ENCODE measurements at places on chromosomes 2 and 18. TPM values are rescaled to one million over a fixed set of nuclear protein-coding genes. Genes with fewer than 3 reads are reported as not detected.

DNA sequence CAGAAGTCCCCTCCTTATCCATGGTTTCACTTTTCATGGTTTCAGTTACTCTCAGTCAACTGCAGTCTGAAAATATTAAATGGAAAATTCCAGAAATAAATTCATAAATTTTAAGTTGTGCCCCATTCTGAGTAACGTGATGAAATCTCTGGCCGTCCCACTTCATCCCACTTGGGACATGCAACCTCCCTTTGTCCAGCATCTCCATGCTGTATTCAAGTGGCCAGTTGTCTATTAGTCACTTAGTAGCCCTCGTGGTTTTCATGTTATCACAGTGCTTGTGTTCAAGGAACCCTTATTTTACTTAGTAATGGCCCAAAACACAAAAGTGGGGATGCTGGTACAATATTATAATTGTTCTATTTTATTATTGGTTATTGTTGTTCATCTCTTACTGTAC, 18.0 kb upstream of the DAPL1 start:
- no peak for DNase-seq

GRCh38 chr2:3121601-3122000, 256.0 kb downstream of the EIPR1 start:
- DNase-seq, result no peak

Gene SLC9A2
- 0.80 TPM for total RNA-seq

Gene PARD3B
- 0.16 TPM for total RNA-seq

- DNase-seq, result no peak
These were observed 279.2 kb downstream of the ALPK2 start for GRCh38 chr18:58349650-58350049.

Gene WNT10A
- 20.6 TPM for total RNA-seq

GRCh38 chr2:182541268-182541667, 114.4 kb upstream of the PDE1A start:
- no peak for DNase-seq

- DNase-seq, result no peak
These were observed 24.8 kb upstream of the GNAL start for GRCh38 chr18:11664286-11664685.

- DNase-seq, result no peak
These were observed 98.6 kb downstream of the ACTR2 start for GRCh38 chr2:65326276-65326675.

Gene CCDC148
- total RNA-seq, result not detected

DNA sequence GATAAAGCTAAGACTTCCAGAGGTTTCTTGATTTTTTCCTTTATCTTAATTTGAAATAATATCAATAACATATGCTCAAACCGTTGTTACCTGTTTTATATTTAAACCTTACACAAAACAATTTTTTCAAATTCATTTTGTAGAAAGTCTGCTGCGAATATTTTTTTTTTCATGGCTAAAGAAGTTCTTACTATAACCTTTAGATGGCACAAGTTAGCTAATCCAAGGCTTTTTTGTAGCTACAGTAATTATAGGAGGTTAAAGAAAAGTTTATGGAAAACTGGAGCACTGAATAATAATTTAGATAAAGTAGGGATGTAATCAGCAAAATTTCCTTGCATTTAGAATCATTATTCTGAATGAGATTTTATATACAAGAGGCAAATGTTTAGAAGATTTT, 78.0 kb upstream of the PNPT1 start:
- no peak for DNase-seq

DNA sequence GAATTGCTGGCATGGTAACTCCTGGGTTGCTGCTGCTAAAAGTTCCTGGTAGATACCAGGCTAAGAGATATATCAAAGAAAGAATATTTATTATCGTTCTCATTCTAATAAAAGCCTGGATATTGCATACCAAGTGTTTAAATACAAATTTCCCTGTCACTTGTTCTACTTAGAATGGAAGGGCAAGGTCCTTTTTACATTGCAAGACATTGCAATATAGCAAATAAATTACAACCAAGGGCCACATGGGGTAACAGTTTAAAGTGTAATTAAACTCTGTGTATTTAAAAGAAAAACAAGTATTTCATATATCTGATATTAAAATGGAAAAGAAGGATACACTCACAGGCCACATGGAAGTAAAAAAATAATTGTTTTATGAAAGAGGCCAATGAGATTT, 16.2 kb downstream of the PDE11A start:
- no peak for DNase-seq

Gene SRD5A2
- not detected for total RNA-seq

DNA sequence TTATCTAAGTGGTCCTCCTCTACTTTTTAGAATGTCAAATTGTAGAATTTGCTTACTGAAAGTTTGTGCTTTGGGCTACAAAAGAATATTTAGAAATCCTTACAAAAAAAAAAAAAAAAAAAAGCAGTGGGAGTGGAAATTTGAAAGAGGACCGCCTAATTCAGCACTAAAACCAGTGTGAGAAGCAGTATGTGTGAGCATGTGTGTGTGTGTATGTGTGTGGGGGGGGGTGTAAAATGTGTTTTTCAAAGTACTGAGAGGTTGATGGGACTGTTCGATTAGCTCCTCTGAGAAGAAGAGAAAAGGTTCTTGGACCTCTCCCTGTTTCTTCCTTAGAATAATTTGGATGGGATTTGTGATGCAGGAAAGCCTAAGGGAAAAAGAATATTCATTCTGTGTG, at the start of gene VIT:
Gene VIT, plus strand, starts transcription at position 175 of the 400 bp plus-strand sequence. CDS start 19,664 bp downstream, outside the sequence.
- no peak for DNase-seq

- no peak for DNase-seq
These were observed 18.4 kb upstream of the TCF7L1 start for GRCh38 chr2:85114586-85115330.

Gene PTPN18
- 43.1 TPM for total RNA-seq

Gene GALNT14
- total RNA-seq, result 5.6 TPM

DNA sequence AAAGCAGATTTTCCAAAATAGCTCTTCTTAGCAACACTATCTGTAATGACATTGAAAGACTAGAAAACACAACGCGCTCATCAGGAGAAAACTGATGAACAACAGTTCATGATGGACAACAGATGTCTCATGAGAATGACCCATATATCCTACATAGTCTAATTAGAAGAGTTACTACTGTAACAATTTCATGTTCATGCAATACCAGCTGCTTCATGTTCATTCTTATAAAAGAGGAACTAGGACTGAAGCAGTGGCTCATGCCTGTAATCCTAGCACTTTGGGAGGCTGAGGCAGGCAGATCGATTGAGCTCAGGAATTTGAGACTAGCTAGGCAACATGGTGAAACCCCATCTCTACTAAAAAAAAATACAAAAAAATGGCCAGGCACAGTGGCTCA, 22.7 kb downstream of the TRAPPC8 start:
- DNase-seq, result no peak

GRCh38 chr2:159961037-159961436, 101.4 kb downstream of the PLA2R1 start:
- no peak for DNase-seq

DNA sequence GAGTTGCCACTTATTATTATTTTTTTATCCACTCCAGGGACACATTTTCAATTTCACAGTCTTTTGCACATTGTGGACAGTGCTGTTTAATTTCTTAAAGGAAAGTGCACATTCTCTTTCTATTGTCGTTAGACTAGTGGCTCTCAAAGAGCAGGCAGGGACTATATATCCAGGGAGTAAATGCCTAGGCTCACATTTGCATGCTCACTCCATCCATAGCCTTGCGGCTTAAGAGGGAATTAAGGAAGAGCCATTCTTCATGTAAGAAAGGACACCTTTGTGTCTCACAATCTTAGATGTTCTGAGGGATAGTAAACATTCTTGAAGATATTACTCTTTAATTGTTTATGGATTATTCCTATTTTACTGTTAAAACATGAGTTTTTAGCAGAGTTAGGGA, 70.8 kb downstream of the FIGN start:
- DNase-seq, result no peak

- no peak for DNase-seq
These were observed 116.4 kb downstream of the PLB1 start for GRCh38 chr2:28612131-28612812.

- DNase-seq, result no peak
These were observed 2.4 kb upstream of the VPS54 start for GRCh38 chr2:64021578-64021977.

- DNase-seq, result peak; percentile 44
These were observed 21.1 kb upstream of the NFATC1 start for GRCh38 chr18:79374408-79375171.

Gene POTEI
- 0.11 TPM for total RNA-seq

DNA sequence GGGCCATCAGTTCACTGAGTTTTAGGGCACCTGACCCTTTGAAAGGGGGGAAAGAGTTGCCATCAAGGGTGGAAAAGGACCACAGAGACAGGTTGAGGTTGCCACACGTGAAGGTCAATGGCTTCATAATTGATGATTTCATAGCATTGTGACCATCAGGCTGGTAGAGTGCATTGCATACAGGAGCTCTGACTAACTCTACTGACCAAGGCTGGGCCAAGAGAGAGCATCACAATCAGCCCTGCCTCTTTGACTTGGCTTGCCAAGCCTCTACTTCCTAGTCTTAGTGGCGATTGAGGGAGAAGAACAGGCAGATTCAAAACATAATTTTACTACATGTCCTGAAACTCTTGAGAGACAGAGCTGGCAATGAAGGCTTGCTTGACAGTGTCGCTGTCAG, 5.8 kb upstream of the TNP1 start:
- DNase-seq, result no peak

DNA sequence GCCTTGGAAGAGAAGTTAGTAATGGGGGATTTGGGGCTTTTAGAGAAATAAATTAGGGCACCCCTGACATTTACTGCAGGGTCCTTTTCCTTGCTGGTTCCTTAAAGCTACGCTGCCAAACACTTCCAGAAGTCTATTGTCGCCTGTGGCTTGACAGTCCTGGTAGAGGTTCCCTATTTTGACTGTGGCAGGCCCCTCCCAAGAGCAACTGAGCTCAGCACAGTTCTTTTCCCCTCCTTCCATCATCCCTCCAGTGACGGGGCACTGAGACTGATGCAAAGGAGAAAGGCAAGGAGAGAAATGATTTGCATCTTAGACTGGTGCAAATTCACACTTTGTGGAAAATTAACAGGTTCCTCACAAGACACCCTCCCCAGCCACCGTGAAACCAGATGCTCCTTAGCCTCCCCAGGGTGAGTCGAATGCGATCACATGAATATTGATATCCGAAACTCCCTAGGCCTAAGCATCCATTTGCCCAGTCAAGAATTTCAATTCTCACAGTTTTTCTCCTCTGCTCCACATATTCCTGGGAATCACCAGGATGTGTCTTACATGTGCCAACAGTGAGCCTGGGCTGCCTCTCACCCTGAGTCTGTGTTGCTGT, 45.4 kb downstream of the RABL2A start:
- no peak for DNase-seq

DNA sequence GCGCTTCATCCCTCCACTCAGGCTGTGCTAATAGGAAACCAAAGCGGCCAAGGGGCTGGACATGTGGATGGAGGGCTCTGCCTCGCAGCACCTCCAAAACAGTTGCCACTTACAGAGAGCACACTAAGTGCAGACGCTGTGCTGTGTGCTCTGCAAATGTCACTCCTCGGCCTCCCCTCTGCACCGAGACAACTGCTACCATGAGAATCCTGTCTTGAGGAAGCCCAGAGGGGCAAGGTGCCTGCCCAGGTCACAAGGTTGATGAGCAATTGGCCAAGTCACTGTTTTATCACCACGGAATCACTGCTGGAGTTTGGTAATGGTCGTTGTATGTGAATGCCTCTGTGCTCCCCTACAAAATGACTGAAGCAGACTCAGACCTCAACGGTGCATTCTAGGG, 132.2 kb downstream of the SEPTIN10 start:
- DNase-seq, result no peak

- no peak for DNase-seq
These were observed 1.4 kb downstream of the FZD5 start for GRCh38 chr2:207768168-207768865.

DNA sequence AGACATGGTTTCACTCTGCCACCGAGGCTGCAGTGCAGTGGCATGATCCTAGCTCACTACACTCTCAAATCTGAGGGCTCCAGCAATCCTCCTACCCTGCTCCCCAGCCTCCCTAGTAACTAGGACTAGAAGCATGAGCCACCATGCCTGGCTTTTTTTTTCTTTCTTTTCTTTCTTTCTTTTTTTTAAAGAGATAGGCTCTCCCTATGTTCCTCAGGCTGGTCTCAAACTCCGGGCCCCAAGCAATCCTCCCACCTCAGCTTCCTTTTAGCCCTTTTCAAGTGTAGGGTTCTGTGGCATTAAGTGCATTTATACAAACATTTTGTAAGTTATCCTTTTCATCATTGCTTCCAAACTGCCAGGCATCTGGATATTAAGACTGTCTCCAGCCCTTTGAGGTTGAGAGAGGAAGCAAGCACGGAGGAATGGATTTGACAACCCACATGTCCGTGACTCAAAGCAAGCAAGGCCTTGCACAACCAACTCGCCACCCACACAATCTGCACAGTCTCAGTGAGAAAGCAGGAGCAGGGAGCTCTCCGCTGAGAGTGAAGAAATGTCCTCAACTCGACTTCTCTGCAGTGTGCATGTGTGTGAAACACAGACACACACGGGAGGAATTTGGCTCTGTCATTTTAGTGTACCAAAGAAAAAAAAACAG, 65.6 kb downstream of the ATP8B1 start:
- no peak for DNase-seq

DNA sequence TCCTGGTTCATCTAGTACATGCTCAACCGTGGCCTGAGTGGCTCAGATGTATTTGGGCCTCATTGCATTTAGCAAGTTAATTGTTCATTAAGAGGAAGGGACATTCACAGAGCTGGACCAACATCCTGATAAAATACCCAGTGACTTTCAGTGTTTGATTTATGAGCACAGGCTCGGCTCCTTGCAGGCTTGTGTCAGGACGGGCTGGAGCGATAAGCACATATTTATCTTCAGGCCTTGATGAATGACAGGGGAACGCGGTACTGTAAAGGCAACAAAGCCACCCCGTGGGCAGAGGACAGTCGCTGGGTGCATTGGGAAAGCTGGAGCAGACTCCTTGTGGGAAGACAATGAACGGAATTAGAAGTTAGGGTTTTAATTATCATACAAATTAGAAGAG, 548.6 kb upstream of the HS6ST1 start:
- no peak for DNase-seq

Gene KLHL14
- total RNA-seq, result 0.05 TPM

Gene ANKRD30B
- total RNA-seq, result not detected

Gene FN1
- 5.9 TPM for total RNA-seq

- no peak for DNase-seq
These were observed 738.4 kb upstream of the ID2 start for GRCh38 chr2:7943446-7943845.

- no peak for DNase-seq
These were observed 950.7 kb upstream of the PIK3C3 start for GRCh38 chr18:41004324-41004723.

GRCh38 chr2:182952741-182953450, 85.4 kb downstream of the NCKAP1 start:
- no peak for DNase-seq

Measured in GM12878 (cell line).